ENCODE measurements at places on chromosomes 1 and 21.

DNA sequence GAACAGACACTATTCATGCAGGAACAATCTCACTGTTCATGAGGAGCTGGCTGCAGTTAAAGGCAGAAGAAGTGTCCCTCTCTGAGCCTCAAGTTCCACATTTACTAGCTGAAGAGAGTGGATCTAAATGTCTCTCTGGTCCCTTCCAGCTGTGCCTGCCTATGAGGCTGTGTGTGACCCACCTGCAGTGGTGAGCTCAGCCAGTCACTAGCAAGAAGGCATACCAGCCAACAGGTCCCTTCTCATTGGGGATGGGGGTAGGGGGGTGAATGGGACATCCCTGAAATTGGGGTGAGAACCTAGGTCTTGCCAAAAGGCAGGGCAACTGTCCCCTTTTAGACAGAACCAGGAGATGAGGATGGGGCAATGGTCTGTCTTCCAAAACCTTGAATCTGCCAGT, 13.6 kb downstream of the RD3 start:
- no peak for DNase-seq

GRCh38 chr1:2882966-2883696, 81.6 kb upstream of the TTC34 start:
- no peak for DNase-seq

DNA sequence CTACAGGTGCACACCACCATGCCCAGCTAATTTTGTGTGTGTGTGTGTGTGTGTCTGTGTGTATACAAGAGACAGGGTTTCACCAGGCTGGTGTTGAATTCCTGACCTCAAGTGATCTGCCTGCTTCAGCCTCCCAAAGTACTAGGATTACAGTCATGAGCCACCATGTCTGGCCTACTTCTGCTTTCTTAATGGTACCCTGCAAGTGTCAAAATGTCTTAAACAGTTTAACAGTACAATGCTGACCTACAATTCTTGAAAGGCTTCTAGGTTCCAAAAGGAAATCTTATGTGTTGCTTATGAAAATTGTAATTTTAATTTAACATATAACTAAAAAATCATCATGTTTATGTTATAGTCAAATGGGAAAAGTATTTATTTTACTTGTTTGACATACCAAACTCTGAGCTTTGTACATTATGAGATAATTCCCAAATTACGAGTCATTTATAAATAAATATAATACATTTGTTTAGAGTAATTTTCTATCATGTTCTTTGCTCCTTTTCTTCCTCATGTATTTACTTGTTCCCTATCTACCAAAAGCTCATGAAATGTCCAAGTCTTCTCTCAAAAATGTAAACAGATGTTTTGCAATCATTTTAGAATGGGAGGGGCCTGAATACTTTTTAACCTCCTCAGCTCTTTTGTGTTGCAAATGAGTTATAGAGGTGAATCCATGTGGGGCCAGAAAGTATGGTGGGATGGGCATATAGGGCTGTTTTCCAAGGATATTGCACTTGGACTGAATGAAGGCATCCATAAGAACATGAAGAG, 8.4 kb upstream of the VCAM1 start:
- DNase-seq = no peak

- DNase-seq = no peak
These were observed 6.8 kb downstream of the TENT5B start for GRCh38 chr1:27005648-27006496.

GRCh38 chr1:171472183-171472647, 13.1 kb upstream of the PRRC2C start:
- DNase-seq = no peak

GRCh38 chr1:53449693-53450092, 9.5 kb upstream of the DMRTB1 start:
- DNase-seq = no peak

- DNase-seq = no peak
These were observed 526.9 kb downstream of the MATN1 start for GRCh38 chr1:30196457-30196856.

DNA sequence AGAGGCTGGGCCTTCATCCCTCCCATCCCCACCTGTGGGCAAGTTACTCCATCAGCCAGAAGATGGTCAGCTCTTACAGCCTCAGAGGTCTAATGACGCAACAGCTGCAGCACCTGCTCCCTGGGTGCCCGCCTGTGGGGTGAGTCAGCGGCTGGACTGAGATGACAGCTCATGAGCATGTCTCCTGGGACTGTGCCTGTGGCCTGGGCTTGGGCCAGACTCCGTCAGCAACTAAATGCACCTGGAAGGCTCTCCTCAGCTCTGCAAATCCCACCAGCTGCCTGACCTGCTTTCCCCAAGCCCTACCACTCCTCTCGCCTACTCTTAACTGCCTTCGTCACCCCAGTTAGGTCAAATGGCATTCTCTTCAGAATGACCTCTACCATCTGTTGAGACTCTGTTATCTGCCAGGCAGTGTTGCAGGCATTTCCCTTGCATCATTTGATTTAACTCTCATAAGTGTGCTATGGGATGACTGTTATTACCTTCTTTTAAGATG, 47.7 kb downstream of the ETS2 start:
- DNase-seq = no peak

DNA sequence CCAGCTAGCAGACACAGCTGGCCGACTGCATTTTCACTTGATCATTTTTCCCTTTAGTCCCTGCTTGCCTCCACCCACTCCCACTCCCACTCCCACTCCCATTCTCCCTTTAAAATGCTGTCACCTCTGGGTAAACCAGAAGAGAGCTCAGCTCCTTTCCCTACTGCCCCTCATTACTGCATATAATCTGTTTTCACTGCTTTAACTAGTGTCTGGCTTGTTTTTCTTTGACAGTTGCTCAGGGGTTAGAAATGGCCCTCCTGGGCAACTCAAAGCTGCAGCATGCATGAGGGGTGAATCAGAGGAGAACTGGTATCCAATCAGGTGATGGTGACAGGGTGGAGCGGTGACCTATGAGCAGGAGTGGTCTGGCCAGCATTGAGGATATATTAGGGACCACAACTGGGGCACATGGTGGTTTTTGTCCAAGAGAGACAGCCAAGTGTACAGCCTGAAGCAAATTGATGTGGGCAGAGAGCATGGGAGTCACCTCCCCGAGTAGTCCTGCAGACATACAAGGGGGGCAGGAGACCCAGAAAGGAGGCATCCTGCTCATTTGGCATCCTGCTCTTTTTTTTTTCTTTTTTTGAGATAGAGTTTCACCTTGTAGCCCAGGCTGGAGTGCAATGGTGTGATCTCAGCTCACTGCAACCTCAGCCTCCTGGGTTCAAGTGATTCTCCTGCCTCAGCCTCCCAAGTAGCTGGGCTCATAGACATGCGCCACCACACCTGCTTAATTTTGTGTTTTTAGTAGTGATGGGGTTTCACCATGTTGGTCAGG, 42.6 kb upstream of the SRSF10 start:
- DNase-seq = no peak

GRCh38 chr1:234908571-234908970, 220.1 kb downstream of the TOMM20 start:
- no peak for DNase-seq

- no peak for DNase-seq
These were observed 19.8 kb downstream of the SLC25A33 start for GRCh38 chr1:9558946-9559545.

- no peak for DNase-seq
These were observed 16.8 kb downstream of the CCDC185 start for GRCh38 chr1:223410036-223410435.

DNA sequence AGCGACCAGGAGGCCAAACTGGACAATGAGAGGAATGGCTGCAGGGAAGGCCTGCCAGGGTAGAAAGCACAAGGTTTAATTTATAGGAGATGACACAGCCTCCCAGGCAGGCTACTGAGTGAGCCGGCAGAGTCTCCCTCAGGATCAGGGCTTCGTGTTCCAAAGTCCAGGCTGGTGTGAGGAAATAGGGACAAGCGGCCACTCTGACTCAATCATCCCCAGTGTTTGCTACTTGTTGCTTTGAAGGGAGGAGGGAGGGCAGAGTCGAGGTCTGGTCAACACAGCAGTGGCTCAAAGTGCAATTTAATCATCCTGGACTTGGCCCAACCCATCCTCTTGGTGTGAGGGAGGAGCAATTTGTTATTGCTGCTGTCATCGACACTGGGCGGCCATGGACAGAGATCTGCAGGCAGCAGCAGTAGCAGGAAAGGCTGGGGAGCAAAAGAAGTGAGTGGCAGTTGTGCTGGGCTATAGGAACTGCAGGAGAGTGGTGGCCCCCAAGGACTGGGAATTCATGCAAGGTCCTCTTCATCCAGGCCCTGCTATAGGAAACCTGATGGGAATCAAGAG, 27.5 kb downstream of the TBX15 start:
- DNase-seq = no peak

All from effector CD8-positive, alpha-beta T cell (primary cell).